ENCODE measurements at places on chromosomes 3 and 15.

DNA sequence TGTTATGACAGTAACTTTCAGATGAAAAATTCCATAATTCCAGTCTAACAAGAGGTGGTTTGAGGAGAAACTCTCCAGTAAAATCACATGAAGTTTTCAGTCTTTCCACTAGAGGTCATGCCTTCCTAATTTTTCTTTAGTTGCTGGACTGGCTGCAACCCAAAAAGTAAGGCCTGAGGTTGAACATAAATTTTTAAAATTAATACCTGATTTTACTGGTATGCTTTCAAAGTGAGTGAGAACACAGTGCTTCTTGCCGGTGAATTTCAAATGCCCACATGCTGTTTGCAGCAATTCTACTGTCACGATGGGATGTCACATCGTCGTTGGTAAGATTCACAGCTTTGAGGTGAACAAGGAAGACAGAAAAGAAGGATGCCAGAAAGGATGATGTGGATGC is 89.0 kb upstream of the FGF12 start:
- no peak for DNase-seq

DNA sequence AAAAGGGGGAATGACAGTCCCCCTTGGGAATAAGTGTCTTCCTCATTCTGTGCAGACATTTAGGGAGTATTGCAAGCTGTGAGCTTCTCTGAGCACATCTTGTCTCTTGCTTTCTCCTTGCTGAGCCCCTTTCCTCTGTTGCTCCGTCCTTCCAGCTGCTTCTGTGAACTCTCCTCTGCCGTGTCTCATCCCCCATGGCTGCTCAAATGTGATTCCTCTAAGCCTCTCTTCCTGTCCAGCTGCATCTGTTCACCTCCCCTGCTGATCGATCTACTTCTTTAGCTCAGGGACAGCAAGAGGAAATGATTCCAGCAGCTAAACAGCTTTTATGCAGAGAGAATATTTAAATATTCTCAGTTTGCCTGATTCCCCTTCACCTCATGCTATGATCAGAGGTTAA is 328.0 kb upstream of the DNAJC19 start:
- DNase-seq = no peak

- no peak for DNase-seq
These were observed 137.5 kb upstream of the BFSP2 start for GRCh38 chr3:133262333-133262732.

- DNase-seq = no peak
These were observed 123.0 kb upstream of the AGBL1 start for GRCh38 chr15:85956532-85957275.

- no peak for DNase-seq
These were observed 244.2 kb upstream of the ST8SIA2 start for GRCh38 chr15:92149465-92149864.

GRCh38 chr3:73115806-73116205 is 54.3 kb downstream of the EBLN2 start:
- DNase-seq = no peak

GRCh38 chr3:39177708-39178332 is 14.6 kb downstream of the XIRP1 start:
- peak; percentile 48 for DNase-seq

GRCh38 chr3:156727519-156728205 is 53.3 kb downstream of the TIPARP start:
- no peak for DNase-seq

- DNase-seq = no peak
These were observed 6.2 kb upstream of the SLC6A6 start for GRCh38 chr3:14396031-14396692.

Data from stimulated activated naive CD8-positive, alpha-beta T cell treated with anti-CD3 and anti-CD28 coated beads, Interleukin-15, amount 100 ng/mL, for 72 hours (primary cell).